Fibroblast of skin of abdomen (primary cell): ENCODE measurements at places on chromosomes 5 and 9.

GRCh38 chr5:96297290-96297689 is 135.8 kb downstream of the PCSK1 start:
- DNase-seq, result peak; percentile 92

- no peak for DNase-seq
Measured at GRCh38 chr9:108994695-108995094, 18.6 kb downstream of the CTNNAL1 start.

GRCh38 chr5:13662626-13663025 is 281.9 kb downstream of the DNAH5 start:
- DNase-seq, result peak; percentile 66

- DNase-seq, result peak; percentile 12
Measured at GRCh38 chr5:154723740-154724505, 31.3 kb upstream of the LARP1 start.

GRCh38 chr5:142685418-142686209 is at the start of gene FGF1:
Gene FGF1 (minus strand): TSS chr5:142686090. CDS start chr5:142614127, 71,963 bp downstream.
- no peak for DNase-seq

DNA sequence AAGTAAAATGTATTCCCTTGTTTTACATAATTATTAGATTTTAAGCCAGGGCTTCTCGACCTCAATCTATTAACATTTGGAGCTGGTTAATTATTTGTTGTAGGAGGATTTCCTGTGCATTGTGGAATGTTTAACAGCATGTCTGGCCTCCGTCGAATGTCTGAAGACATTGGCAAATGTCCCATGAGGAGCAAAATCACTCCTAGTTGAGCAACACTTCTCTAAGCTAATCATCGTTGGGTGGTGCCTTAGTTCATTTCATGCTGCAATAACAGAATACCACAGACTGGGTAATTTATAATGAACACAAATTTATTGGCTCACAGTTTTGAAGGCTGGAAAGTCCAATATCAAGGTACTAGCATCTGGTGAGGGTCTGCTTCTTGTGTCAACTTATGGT is 13.4 kb upstream of the VPS13A start:
- peak; percentile 88 for DNase-seq

- DNase-seq, result peak; percentile 24
Measured at GRCh38 chr5:106140101-106140500, 1530.6 kb downstream of the EFNA5 start.

DNA sequence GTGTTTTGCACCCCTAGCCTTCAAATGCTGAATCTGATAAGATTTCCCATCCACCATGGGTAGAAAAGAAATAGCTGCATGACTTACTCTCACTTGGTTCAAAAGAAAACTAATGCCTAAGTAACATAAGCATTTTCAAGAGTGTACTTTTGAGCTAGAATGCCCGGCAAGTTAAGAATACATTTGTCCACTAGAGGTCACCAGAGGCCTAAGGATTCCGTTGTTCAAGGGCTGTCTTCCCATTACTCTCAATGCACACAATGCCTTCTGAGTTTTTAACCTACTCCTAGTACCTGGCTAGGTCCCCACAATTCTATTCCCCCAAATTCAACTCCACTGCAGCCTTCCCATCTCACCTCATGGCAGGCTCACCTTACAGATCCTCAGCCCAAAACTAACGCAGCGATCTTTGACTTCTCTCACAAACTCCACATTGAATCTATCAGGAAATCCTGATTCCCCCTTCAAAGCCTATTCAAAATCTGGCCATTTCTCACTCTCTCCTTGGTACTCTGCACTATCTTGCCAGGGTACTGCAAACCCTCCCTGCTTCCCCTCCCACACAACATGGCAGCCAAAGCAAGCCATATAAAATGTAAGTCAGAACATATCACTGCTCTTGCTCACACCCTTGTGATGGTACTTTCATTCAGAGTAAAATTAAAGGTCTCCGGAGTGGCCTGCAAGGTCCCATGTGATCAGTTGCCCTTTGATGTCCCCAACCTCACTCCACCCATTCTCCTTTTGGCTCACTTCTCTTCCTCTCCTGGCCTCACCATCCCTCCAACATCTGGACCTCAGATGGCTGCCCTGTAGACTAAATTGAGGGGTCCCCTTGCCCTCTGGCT is 13.4 kb downstream of the OXCT1 start:
- peak; percentile 62 for DNase-seq

- DNase-seq, result no peak
Measured at GRCh38 chr5:176574297-176574591, 25.1 kb downstream of the CDHR2 start.

DNA sequence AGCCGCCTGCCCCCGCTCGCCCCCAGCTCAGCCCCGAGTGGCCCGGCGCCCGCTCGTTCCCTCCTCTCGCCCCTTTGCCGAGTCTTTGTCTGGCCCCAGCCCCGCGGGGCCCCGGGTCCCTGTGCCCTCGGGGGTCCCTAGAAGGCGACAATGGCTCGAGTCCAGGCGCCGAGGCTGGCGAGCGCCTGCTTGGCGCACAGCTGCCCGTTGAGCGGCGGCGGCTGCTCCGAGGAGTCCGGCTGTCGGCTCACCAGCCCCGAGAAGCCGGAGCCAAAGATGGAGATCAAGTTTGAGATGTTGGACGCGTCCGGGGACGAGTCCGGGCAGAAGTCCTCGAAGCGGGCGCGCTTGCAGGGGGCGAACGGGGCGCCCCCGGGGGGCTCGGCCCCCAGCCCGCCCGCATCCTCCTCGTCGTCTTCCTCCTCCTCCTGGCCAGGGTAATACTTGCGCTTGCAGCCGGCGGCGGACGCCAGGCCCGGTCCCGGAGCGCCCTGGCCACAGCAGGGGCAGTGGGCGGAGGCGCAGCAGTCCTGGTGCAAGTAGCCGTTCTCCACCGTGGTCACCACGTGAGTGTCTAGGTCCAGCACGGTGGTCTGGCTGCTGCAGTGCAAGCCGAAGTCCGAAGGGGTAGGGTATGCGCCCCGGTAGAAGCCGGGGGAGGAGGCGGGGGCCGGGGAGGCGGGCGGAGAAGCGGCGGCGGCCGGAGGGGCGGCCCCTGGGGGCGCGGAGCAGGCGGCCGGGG is 1.2 kb downstream of the IER5L start:
- DNase-seq, result no peak

DNA sequence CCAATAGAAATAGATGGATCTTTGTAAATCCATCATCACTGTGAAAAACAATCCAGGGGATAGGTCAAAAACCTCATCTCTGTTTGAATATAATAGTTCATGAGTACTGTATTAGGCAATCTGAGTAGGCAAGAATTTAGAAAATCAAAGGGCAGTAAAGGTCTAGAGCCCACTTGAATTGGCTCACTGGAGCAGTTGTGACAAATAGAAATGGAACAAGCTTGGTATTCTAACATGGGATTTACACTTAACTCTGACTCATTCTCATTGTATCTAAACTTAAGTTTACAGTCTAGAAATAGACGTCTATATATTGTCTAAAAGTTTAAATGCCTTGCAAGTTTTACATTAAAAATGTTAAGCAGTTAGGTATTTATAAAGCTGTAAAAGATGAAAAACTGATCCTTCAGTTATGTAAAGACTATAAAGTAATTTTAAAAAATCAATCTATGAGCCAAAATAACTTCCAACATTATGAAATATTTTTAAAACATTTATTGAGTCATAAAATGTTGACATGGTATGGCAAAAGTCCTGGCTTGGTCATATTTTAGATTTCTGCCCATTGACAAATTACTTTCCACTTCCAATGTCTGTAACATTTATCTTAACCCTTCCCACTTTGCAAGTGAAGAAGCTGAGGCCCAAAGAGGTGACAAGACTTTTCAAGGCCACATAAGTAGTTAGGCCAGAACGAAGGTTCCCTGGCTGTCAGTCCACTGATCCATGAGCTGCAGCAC is 203.7 kb upstream of the NREP start:
- peak; percentile 80 for DNase-seq

DNA sequence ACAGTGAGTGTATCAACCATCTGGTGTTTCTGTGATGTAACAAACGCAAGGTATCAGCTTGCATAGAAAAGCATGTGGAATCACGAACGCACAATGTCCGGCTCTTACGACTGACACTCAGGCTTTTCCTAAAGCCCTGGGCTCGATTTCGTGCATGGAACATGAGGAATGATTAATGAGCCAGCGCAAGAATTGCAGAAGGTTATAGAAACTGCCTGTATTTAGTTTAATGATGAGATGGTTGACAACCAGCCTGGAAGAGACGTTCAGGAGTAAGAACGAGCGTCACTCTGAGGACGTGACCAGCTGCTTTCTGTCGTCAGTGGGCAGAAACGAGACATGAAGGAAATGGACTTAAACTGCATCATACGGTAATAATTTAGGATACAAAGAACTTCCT is 497.6 kb downstream of the IRX1 start:
- peak; percentile 72 for DNase-seq

DNA sequence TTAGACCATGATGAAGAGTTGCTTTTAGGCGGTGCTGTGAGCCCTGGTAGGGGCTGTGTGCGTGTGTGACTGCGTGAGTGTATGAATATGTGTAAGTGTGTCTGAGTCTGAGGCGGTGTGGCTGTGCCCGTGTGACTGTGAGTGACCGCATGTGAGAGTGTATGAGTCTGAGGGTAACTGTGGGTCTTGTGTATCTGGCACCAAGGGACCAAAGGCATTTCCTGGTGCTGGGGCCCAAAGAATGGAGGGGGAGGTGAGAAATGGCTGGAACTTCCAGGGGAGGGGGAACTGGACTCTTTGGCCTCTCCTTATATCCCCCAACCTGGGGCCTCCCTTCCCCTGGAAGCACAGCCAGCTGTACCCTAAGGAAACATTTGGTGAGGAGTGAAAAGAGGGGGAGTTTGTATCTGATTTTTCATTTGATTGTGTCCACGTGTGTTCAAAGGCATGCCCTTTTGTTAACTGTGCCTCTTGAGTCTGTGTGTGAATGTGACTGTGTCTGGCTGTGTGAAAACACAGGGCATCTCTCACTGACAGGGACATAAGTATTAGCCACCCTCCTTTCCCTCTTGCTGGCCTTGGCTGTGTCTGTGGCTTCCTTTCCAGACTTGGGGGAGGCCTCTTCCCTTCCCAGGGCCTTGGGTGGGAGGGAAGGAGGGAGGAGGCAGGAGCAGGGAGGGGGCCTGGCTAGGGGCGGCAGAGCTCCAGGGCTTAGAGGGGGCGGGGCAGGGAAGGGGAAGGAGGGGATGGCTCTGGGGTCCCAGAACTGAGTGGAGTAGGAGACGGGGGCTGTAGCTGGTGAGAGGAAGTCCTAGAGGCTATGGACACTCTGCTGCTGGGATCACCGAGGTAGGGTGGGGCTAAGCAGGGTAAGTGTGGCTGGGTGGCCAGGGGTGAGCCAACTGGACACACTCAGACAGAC is 1.4 kb downstream of the IL11RA start:
- DNase-seq, result peak; percentile 68

DNA sequence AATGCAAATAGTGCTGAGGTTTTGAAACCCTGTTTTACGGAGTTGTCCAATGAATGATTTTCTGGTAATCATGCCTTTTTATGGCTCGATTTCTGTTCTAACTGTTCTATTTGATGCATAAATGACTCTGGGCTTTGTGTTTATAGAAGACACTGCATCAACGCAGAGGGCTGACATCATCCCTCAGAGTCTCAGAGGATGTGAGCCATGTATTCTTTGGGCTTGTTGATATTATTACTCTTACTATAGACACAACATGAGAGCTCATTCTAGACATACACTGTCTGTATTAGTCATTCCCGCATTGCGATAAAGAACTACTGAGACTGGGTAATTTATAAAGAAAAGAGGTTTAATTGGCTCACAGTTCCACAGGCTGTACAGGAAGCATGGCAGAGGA is 31.6 kb downstream of the CDH6 start:
- DNase-seq, result peak; percentile 2

- no peak for DNase-seq
Measured at GRCh38 chr5:95365302-95366095, 25.7 kb upstream of the FAM81B start.

DNA sequence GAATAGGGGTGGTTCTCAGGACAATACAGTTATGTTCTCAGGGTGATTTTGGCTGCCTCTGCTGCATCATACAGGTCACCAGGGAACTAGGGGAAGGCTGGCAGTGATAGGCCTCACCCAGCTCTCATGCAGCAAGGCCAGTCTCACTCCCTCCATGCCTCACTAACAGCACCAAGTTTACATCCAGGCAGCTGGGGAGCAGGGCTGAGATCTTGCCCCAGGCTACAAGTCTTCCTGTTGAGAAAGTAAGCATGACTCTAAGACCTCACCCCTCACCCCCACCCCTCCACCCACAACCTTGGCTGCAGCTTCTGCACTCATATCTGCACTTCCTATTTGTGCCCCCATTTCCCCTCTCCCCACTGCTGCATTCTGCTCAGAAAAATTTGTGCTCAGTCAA is 481.2 kb downstream of the ACTL7B start:
- DNase-seq, result no peak

GRCh38 chr9:111803924-111804323 is 9.2 kb upstream of the SHOC1 start:
- DNase-seq, result no peak

DNA sequence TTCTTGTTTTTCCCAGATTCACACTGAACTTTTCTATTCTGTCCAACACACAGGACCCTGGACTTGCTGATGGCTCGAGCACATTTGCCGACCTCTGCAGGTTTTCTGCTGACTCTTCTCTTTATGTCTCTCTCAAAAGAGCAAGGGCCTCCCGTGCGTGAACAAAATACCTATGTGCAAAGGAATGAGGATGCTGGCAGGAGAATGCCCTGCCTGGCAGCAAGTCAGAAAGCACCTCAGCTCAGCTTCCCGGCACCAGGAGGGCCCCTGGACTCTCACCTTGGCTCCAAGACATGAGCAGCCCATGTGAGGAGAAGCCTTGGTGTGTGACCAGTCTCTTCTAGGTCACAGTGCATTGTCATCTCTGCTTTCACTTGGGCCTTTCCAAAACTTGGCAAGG is 36.1 kb downstream of the PAPPA start:
- no peak for DNase-seq

DNA sequence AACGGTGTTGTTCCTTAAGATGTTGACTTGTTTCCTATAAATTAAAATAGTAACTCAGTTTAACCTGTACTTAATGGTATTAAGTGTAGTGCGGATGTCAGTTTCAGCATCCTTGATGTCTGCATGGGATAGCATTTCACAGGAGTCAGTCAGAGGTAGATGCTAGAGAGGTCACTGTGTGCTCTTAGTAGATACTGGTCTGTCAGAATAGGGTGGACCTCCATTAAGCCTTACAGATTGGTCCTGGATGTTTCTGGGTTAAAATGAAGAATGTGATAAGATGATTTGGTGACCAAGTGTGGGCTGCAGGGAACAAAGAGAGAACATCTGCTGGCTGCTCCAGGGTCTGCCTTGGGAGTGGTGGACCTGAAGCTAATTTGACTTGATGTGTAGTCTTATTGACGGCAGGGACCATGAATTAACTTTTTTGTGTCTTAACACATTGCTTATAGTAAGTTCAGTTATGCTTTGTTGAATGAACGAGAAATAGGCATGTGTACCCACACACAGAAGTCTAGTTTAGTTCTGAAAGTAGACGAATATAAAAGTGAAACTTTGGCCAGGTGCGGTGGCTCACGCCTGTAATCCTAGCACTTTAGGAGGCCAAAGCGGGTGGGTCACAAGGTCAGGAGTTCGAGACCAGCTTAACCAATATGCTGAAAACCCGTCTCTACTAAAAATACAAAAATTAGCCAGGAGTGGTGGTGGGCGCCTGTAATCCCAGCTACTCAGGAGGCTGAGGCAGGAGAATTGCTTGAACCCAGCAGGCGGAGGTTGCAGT is 12.5 kb downstream of the RAB24 start:
- DNase-seq, result no peak
